ENCODE measurements at places on chromosomes 13 and 19.

DNA sequence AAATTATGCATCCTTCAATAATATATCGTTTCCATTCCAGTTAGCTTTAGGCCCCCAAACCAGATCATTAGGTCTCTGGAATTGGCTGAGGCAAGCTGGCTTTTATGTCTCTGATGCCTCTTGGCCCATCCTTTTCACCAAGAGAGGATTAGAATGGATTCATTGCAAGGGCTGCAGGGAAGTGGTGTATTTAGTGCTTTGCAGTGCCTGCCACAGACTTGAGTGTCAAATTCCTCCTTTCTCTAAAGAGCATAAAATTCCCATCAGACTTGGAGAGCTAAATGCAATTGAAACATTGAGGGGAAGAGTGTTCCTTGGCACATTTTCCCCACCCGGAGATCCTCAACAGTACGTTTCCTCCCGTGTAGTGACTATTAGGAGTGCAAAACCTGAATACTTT, 302.6 kb downstream of the ATP8A2 start:
- no peak for DNase-seq

DNA sequence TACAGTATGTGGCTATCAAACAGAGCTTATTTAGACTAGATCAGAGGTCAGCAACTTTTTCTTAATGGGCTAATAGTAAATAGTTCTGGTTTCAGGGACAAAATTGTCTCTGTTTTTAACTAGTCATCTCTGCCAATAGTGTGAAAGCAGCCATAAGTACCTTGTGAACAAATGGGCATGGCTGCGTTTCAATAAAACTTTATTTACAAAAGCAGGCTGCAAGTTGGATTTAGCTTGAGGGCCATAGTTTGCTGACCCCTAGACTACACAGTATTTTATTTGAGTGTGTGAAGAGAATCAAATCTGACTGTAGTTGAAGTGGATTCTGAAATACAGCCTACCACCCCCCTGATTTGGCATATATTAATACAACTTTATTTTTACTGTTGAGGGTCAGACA, 75.6 kb downstream of the SCEL start:
- DNase-seq = no peak

DNA sequence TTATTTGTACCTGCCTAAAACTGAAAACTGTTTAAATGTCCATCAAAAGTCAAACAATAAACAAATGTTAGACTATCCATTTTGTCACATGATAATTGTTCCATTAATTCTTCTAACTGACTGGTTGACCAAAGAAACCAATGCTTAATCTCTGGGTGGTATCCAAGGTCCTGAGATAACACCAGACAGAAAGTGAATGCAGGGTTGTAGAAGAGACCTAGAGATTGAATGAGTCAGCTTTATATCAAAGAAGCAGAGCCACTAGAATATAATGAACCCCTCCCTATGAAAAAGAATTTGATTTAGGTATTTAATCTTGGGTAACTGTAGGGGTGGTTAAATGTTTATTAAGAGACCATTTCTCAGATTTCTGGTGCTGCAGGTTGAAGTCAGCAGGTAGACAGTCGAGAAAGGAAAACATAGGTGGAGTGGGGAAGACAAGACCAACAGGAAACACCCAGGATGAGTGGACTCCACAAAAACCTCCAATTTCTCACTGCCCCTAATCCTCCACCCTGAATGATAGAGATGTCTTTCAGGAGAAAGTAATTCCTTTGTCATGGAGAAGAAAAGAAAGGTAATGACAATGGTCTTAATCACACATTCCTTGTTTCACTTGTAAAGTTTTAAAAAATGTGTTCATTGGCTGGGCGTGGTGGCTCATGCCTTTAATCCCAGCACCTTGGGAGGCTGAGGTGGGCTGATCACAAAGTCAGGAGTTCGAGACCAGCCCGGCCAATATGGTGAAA, 536.4 kb downstream of the IRS2 start:
- no peak for DNase-seq

DNA sequence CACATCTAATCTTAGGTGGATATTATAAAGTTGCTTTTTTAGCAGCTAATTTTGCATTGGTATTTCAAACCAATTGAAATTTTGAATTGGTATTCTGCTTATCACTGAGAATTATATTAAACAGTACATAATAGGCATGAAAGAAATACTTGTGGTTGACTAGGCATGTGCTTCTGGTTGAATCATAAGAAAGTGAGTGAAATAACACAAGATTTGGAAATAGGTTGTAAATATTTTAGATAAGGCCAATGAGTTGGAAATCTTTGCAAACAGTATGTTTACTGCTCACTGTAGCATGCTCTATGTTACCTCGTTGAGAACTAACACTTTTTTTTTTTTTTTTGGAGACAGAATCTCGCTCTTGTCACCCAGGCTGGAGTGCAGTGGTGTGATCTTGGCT, 66.8 kb upstream of the RFC3 start:
- DNase-seq = no peak

- no peak for DNase-seq
Observed at GRCh38 chr13:29993196-29993595, 142.8 kb upstream of the UBL3 start.

DNA sequence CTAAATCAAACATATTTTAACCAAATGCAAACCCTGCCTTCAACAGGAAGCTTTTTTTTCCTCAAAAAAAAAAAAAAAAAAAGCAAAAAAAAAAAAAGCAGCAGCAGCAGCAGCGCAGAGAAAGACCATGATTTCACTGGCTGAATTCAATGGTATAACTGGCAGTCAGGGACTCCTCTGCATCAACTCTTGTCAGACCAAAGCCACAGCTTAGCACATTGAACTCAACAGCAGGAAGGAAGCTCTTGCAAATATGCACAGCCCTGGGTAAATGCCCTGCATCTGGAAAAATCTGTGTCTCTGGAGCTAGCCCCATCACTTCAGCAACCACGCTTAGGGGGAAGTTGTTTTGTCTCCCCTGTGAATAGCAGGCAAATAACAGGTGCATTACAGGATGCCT, 17.6 kb upstream of the DHRS12 start:
- peak; percentile 44 for DNase-seq

DNA sequence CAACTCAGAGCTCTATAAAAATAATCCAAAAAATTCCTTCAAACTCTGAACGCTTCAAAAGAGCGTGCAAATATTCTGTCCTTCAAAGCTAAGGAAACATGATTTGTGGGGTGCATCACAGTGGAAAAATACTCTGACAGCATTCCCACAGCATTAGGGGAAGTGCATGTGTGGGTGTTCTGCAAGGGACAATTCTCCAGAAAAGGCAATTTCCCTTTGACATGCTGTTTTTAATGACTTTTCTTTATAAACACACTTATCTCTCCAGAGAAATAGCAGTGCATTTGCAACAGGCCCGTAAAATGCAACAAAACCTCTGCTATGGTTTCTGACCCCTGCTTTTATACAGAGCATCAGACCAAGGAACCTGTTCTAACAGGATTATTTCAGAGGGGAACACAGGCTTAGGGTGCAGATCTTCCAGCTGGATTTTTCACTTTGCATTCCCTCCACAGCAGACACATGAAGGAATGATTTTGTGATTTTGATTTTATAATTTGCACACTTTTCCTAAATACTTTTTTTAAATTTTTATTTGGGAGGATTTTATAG, 42.6 kb downstream of the KL start:
- no peak for DNase-seq

DNA sequence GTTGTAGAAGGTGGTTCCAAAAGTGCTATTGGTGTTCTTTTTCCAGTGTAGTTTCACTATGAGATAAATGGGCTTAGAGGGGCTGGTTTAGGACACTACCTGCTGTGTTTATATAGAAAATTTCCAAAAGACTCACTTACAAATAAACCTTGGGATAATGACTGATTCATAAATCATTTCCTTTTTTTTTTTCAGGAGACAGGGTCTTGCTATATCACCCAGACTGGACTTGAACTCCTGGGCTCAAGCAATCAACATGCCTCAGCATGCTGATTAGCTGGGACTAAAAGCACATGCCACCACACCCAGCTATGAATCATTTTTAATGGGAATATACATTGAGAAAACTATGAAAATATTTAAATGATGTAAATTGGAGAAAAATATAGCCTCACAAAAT, 376.6 kb downstream of the PCDH9 start:
- DNase-seq = no peak

GRCh38 chr13:101305981-101306411, 110.3 kb downstream of the NALCN start:
- no peak for DNase-seq

- peak; percentile 9 for DNase-seq
Observed at GRCh38 chr19:38107129-38107528, 116.9 kb downstream of the DPF1 start.

DNA sequence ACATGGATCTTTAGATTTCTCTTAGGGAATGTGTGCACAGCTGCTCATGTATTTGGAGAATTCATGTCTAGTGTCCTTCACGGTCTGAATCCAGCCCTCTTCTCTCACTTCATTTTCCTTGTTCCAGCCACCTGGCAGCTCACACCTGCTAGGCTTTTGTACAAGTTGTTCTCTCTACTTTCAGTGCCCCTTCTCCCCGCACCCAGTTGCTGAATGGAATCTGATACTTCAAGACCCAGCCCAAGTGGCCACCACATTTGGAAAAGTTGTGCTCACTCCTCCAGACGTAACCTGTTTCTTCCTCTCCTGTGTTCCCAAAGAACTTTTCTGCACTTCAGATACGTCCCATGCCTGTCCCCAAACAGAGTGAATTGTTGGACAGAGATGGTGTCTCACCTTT, 235.6 kb downstream of the SHISA2 start:
- no peak for DNase-seq

- no peak for DNase-seq
Observed at GRCh38 chr19:41776700-41777099, 19.7 kb upstream of the CEACAM3 start.

GRCh38 chr19:52138278-52138982, 1.3 kb downstream of the ZNF616 start:
- peak; percentile 10 for DNase-seq

GRCh38 chr19:45376045-45376724, 5.8 kb upstream of the ERCC2 start:
- no peak for DNase-seq

GRCh38 chr13:34815526-34815925, 126.5 kb upstream of the NBEA start:
- no peak for DNase-seq

GRCh38 chr13:25421612-25422011, 49.8 kb downstream of the ATP8A2 start:
- DNase-seq = no peak

- no peak for DNase-seq
Observed at GRCh38 chr19:2170987-2171348, 7.2 kb downstream of the DOT1L start.

DNA sequence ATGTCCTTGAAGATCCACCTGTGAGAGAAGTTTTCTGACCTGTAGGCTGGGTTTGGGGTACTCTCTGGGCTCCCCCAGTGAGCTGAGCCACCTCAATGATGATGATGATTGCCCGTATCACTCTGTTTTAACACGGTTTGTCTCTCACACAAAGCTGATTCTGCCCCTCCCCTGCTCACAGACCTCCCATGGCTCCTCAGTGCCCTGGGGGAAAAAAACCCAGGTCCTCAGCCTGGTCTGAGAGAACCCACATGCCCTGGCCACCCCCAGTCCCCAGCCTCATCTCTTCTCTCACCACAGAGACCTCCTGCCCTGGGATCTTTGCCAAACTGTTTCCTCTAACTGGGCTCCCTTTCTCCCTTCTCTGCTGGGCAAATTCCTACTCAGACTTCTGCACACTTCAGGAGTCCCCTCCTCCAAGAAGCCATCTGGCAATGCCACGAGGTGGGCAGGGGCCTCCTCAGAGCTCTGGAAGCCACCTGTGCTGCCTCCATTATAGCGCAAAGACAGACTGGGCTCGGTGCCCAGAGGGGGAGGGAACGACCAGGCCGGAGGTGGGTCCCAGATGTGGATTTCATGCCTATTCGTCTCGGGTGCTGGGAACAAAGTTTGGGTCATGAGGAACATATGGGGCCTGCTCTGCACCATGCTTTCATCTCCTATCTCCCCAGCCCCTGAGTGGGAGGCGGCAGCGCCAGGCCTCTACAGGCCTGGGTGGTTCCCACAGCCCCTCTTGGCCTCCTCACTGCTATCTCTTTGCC, 8.5 kb upstream of the CA11 start:
- no peak for DNase-seq

DNA sequence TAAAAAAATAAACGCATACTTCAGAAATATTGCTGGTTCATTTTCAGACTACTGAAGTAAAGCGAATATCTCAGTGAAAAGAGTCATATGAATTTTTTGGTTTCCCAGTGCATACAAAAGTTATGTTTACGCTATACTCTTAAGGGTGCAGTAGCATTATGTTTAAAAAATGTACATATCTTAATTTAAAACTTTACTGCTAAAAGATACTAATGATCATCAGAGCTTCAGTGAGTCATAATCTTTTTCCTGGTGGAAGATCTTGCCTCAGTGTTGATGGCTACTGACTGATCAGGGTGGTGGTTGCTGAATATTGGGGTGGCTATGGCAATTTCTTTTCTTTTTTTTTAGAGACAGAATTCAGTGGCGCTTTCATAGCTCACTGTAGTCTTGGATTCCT, 48.9 kb downstream of the NDFIP2 start:
- no peak for DNase-seq

- peak; percentile 73 for DNase-seq
Observed at GRCh38 chr19:31356587-31357314, 7.5 kb upstream of the TSHZ3 start.

DNA sequence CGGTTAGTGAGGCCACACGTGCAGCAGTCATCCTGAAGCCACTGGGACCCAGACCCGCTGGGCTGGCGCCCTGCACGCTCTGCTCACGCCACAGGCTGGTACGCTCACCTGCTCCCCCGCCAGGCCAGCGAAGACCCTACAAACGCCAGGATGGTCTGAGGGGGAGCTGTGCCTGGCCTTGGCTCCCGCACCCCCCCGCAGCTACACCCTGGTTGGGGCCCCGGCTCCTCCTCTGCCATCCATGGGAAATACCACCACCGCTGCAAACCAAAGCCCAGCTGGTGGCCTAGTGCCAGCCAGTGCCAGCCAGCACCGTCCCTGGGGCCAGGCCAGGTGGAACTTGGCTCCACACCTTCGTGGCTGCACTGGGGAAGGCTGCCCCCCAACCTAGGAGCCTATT, 23.3 kb upstream of the CACTIN start:
- DNase-seq = no peak

GRCh38 chr13:76798037-76798436, 88.2 kb downstream of the KCTD12 start:
- DNase-seq = no peak

GRCh38 chr19:44515031-44515430, 14.4 kb downstream of the CEACAM20 start:
- DNase-seq = no peak

DNA sequence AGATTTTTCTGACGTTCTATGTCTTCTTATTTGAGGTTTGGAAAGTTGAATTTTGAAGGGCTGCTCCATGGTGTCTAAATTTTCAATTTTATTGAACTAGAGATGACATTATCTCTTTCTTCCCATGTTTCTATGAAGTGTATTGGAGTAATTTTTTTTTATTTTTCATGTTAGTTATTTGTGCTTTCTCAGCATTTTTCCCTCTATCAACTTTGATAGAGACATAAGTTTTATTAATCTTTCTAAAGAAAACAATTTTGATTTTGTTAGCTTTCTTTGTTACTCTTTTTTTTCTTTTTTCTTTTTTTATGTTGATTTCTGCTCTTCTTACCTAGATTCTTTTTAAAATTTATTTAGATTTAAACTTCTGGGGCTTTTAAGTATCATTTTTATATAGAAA, 1694.8 kb downstream of the PCDH9 start:
- DNase-seq = no peak

GRCh38 chr19:56969156-56969555, 128.6 kb upstream of the PEG3 start:
- no peak for DNase-seq

GRCh38 chr19:50607874-50608785, 31.6 kb downstream of the SYT3 start:
- DNase-seq = peak; percentile 93

All from activated CD4-positive, alpha-beta T cell treated with anti-CD3 and anti-CD28 coated beads, Interleukin-2, Interleukin-6, amounts not matched to agents 100 ng/mL and 50 ng/mL, durations not matched to agents 16 hours and 8 hours (primary cell).